ENCODE measurements at places on chromosomes 7 and 10.

DNA sequence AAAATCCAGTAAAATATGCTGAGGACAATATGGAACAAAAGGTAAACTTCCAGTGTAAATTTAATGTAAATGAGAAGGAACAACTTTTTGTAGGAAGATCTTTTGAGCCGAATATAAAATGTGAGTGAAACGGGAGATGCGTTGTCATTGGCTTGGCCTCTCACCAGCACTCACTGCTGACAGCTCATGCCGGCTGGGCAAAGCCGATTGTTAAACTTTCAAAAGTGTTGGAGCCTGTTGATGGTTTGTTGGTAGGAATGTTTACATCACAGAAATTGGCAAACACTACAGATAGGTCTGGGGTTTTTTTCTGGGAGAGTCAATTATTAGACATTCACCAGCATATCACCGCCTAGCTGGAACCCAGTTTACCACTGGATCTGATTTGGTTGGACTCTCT lies 6.1 kb downstream of the PSTK start:
- DNase-seq, result no peak

DNA sequence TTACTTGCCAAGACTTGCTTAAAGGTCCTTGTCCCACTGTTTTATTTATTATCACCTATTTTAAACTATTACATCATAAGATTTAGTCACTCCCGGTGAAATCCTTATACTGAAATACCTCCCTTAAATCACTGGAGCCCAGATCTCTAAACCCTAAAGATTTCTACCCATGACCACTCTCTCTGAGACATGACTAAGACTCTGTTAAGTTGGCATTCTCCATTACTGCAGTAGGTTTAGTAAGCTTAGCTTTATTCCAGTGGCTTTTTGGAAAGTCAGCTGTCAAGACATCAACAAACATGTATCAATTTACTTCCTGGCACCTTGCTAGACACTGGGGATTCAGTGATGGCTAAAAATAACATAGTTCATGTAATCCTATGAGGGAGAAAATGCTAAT lies 874.2 kb downstream of the KCNMA1 start:
- no peak for DNase-seq

GRCh38 chr10:96415150-96415890 lies 56.5 kb upstream of the OPALIN start:
- DNase-seq, result no peak

GRCh38 chr7:32074787-32075585 lies 4.8 kb upstream of the PDE1C start:
- no peak for DNase-seq

GRCh38 chr7:44224080-44224973 lies 23.5 kb downstream of the YKT6 start:
- DNase-seq, result no peak

GRCh38 chr7:82527851-82528250 lies 84.3 kb upstream of the CACNA2D1 start:
- no peak for DNase-seq

DNA sequence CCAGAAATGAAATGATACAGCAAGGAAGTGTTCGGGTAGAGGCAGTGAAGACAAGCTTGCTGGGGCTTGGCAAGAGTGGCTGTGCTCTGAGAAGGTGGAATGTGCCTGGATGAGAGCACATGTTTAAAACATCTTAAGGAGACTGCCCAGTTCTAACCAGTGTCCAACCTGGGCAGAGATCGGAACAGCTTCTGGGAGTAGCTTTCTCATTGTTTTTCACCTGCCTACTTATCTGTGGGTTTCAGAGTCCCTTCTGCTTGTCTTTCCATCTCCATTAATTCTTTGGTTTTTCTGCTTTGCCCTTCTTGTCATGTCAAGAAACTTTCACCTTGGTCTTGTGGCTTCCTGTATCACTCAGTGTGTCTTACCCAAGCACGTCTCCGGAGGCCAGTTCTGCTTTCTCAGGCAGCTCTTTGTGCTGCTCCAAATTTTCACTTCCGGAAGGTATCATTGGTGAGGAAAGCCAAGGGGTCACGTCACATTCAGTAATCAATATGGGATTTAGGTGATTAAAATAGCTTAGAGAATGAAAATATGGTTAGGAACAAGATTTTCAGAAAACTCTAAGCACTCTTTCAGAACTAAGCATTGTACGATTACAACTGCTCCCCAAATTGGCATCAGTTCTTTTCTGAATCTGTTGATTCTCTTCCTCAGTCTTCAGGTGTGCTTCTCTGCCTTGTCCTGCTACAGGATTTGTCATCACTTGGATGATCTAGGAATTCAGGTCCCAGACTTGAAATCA lies 5.5 kb upstream of the LAMB4 start:
- DNase-seq, result no peak

DNA sequence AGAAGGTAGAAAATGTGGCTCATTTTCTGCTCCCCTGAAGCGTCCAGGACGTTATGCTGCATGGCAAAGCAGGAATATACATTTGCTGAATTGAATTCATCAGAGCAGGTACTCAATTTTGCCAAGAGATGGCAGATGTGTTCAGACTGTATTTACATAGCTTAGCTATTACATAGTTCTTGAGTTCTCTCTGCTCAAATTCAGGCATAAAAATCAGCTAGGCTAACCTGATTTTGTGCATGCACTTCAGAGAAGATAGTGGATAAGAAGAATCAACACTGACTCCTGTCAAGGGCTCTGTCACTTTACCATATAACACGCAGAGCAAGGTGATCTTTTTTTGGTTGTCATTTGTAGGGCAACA lies 209.2 kb upstream of the FAM3C start:
- no peak for DNase-seq

GRCh38 chr7:22882106-22882505 lies 59.5 kb upstream of the TOMM7 start:
- no peak for DNase-seq

DNA sequence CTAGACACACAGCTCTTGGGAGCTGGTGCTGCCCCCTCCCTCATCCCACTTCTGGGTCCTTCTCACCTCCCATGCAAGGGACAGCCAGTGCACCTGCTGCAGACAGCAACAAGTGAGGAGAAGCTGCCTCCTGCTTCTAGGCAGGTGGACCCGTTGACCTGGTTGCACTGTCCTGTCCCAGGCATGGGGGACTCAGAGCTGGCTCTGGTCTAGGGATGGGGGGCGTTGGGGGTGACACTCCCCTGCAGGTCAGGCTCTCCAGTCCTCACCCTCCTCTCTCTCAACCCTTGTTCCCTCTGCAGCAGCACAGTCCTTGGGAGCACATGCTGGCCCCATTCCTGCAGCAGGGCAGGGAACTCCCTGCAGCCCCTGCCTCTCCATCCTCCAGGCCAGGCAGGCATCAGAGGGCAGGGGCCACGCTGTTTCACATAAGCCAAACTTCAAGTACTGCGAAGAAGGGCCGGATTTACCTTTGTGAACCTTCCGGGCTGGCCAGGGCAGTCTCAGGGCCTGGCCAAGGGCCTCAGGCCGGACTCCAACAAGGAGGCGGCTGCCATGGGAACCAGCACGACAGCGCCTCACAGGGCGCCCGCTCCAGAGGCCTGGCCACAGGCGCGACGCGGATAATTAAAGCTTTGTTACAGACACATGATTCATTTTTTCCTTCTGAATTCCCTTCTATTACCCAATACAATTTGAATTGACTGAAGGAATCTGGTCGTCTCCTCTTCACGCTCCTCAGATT lies 48.5 kb downstream of the RASGEF1A start:
- peak; percentile 68 for DNase-seq

DNA sequence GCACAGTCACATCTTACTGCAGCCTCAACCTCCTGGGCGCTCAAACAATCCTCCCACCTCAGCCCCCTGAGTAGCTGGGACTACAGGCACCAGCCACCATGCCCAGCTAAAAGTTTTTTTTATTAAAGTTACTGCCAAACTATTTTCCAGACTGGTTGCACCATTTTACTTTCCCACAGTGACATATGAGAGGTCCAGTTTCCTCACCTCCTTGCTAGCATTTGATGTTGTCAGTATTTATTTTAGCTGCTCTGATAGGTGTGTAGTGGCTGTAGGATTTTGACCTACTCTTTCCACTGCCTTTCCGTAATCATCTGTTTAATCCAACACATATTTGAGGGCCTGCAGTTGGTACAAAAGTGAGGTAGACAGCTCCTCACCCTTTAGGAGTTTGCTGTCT lies 5.4 kb upstream of the UBE3C start:
- DNase-seq, result no peak

DNA sequence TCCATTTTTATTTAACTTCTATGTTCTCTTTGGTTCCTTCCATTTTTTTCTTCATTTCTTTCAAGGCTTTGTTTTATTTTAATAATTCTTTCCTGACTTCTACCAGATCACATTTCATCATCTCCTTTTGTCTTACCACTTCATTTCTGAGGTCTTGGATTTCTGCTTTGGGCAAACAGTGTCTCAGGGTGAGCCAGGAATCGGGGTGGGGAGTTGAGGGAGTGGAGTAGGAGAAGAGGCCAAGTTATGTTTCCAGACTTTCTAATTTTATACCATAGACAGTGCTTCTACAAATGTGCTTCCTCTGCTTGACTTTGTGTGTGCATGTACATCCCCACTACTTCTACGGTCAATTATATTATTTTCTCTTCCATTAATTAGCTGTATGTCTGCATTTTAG lies 112.1 kb downstream of the PRKG1 start:
- DNase-seq, result no peak

DNA sequence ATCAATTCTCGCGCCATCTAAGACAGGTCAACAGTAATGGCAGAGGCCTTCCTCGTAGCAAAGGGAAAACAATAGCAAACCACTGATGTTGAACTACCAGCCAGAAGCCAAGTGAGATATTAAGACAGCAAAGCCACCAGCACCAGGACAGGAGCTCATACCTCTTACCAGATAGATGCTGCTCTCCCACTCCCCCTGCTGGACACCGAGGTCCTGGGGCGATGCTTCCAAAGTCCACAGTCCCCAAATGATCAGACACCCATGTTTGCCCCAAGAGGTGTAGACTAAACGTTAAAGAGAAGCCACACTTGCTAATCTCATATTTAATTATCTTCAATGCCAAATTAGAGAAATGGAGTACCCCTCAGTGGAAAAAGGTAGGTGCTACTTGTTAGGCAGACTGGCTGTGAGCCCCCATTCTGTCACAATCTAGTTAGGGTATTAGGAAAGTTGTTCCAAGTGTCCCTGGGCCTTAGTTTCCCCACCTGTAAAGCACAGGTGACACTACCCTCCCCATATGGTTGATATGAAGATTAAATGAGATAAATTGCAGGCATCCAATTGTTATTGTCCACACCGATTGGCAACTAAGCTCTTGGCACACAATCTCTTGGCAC lies 39.9 kb downstream of the TOMM7 start:
- DNase-seq, result peak; percentile 18

GRCh38 chr10:77152256-77152655 lies 485.4 kb downstream of the KCNMA1 start:
- no peak for DNase-seq

DNA sequence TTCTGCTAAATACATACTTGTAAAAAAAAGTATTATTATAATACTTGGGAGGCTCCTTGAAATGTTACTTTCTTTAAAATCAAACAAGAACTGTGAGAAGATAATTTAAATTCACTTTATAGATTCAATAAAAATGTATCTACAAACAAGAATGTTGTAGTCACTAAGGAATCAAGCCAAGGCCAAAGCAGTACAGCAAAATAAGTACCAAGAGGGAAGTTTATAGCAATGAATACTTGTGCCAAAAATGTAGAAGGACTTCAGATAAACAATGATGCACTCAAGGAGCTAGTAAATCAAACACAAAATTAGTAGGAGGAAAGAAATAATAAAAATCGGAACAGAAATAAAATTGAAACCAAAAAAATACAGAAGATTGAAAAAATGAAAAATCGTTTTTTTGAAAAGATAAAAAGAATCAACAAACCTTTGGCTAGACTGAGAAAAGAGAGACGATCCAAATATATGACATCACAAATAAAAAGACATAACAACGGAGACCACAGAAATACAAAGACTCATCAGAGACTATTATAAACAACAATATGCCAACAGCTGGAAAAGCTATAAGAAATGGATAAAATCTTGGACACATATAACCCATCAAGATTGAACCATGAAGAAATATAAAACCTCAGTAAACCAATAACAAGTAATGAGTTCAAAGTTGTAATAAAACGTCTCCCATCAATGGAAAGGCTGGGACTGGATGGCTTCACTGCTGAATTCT lies 286.0 kb upstream of the TMEM229A start:
- DNase-seq, result no peak

GRCh38 chr7:121530227-121531174 lies 134.4 kb upstream of the FAM3C start:
- DNase-seq, result no peak

GRCh38 chr7:46478046-46478445 lies 557.0 kb upstream of the IGFBP3 start:
- no peak for DNase-seq
